Urothelium cell line (cell line): ENCODE measurements at places on chromosomes 2 and 18.

- no peak for DNase-seq
These were observed 123.3 kb downstream of the SETBP1 start for GRCh38 chr18:44804033-44804432.

DNA sequence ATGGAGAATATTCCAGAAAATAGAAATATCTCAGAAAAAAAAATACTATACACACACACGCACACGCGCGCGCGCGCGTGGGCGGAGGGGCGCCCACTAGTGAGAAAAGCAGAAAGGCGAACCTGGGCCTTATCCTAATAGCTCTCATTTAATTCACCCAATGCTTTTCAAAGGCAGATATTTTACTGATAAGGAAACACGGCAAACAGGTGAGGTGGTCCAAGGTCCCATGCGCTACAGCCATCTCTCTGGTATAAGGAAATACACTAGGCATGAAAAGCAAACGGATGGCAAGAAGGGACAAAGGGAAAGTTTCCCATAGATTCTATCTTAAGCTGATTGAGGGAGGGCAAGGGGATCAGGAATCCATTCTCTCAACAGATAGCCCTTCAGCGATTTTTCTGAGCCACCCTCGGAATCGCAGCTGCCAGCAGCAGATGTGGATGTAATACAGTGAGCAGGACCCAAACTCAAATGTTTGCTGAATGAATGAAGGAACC, 136.7 kb downstream of the TMEM247 start:
- no peak for DNase-seq

DNA sequence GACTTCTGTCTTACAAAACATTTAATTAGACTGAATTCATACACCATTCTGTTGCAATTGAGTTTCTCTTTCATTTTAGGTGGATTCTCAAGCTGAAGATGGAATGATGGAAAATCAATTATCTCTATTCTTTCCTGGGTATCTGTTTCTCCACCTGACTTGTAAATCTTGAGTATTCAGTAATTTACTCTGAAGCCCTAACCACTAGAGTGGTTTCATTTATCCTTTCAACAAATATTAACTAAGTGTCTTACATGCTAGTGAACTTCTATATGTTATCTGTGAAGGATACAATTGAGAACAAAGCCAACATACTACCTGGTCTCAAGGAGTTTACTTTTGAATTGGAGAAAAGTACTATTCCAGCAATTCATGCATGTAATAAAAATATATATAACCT, 94.1 kb upstream of the ZNF804A start:
- no peak for DNase-seq

DNA sequence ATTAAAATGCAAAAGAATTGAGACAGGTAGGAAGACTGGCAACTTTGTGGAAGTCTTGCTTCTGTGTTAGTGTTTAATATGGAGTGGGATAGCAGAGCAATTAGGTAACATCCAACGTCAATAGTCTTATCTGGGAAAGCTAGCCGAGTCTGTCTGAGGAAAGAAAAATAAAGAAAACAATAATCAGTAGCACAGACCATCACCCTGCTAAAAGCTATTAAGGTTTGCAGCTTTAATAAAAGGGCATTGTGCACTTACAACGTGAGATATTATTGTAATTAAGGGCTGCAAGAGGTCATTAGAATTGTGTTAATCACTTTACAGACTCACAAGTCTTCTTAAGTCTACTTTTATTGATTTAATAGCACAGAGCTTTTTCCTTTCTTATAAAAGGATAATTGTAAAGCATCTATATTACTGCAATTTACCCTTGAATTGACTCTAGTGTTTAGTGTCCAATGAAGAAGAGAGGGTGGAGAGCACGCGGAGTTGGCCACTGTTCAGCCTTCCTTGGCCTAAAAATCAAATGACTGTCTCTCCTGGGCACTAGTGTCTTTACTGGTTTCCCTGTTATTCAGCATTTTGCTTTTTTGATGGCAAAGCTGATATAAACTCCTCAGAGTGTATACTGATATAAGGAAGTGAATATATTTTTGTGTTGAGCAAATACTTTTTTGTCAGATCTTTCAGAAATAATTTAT, 2.0 kb downstream of the CDH7 start:
- DNase-seq = no peak
